Placental pericyte (primary cell): ENCODE measurements at places on chromosomes 6 and 20. TPM values are rescaled to one million over a fixed set of nuclear protein-coding genes. Genes with fewer than 3 reads are reported as not detected.

EPHA7 gene
- total RNA-seq = under 0.01 and 1.9 TPM in 2 replicates

FBXO9 gene
- total RNA-seq = 32.1 and 42.0 TPM in 2 replicates

FAM162B gene
- total RNA-seq = 25.5 TPM in 1 of 2 replicates, not detected in the other

BTN1A1 gene
- not detected in 2 replicates for total RNA-seq

DLL1 gene
- 0.22 and 0.86 TPM in 2 replicates for total RNA-seq

TFAP2C gene
- total RNA-seq = 0.44 and 27.3 TPM in 2 replicates

COL9A3 gene
- 0.43 TPM in 1 of 2 replicates, not detected in the other for total RNA-seq

F13A1 gene
- total RNA-seq = under 0.01 and 1.0 TPM in 2 replicates

CFB gene
- total RNA-seq = 2.3 and 62.8 TPM in 2 replicates

THBD gene
- 0.44 and 7.9 TPM in 2 replicates for total RNA-seq

FOXC1 gene
- 0.22 and 1.0 TPM in 2 replicates for total RNA-seq

C20orf141 gene
- total RNA-seq = not detected in 2 replicates

PEX7 gene
- 7.0 and 10.2 TPM in 2 replicates for total RNA-seq

DNAH8 gene
- total RNA-seq = 1.5 and 2.4 TPM in 2 replicates

GABRR1 gene
- total RNA-seq = not detected in 2 replicates

BEND3 gene
- 2.8 and 4.6 TPM in 2 replicates for total RNA-seq

SLC2A10 gene
- total RNA-seq = 40.5 and 61.7 TPM in 2 replicates

TDRD6 gene
- under 0.01 TPM in 2 replicates for total RNA-seq

ROS1 gene
- total RNA-seq = under 0.01 TPM in 2 replicates

HLA-DRA gene
- total RNA-seq = 0.22 and 0.72 TPM in 2 replicates

METTL24 gene
- not detected in 2 replicates for total RNA-seq

HMGCLL1 gene
- not detected in 2 replicates for total RNA-seq

PPP1R16B gene
- total RNA-seq = 0.14 TPM in 1 of 2 replicates, not detected in the other

CASS4 gene
- total RNA-seq = under 0.01 and 8.9 TPM in 2 replicates

PRICKLE4 gene
- 0.66 and 0.86 TPM in 2 replicates for total RNA-seq

ROMO1 gene
- 97.2 and 102 TPM in 2 replicates for total RNA-seq

NKX2-2 gene
- total RNA-seq = not detected in 2 replicates

OLIG3 gene
- not detected in 2 replicates for total RNA-seq

RNASET2 gene
- total RNA-seq = 13.9 and 28.9 TPM in 2 replicates

XKR7 gene
- not detected in 2 replicates for total RNA-seq

SRSF12 gene
- under 0.01 TPM in 1 of 2 replicates, not detected in the other for total RNA-seq

SOX18 gene
- 0.43 TPM in 1 of 2 replicates, not detected in the other for total RNA-seq

CD93 gene
- 0.43 TPM in 1 of 2 replicates, not detected in the other for total RNA-seq

MYBL2 gene
- total RNA-seq = 1.3 and 34.4 TPM in 2 replicates

PTCRA gene
- not detected in 2 replicates for total RNA-seq

PERP gene
- total RNA-seq = 10.7 and 18.6 TPM in 2 replicates

RIPPLY2 gene
- not detected in 2 replicates for total RNA-seq

HSPA1L gene
- 0.72 and 0.88 TPM in 2 replicates for total RNA-seq

SLC17A2 gene
- total RNA-seq = not detected in 2 replicates

HSPA1A gene
- total RNA-seq = 81.4 and 101 TPM in 2 replicates

ASXL1 gene
- 39.8 and 63.6 TPM in 2 replicates for total RNA-seq

TMEM244 gene
- total RNA-seq = 1.3 TPM in 1 of 2 replicates, not detected in the other

DEF6 gene
- 0.22 and 0.57 TPM in 2 replicates for total RNA-seq

FAM83B gene
- 0.44 and 0.86 TPM in 2 replicates for total RNA-seq

B3GALT4 gene
- total RNA-seq = 2.4 and 2.6 TPM in 2 replicates

MKKS gene
- 5.3 and 7.9 TPM in 2 replicates for total RNA-seq

SPACA1 gene
- not detected in 2 replicates for total RNA-seq

TCP11 gene
- 0.66 and 0.72 TPM in 2 replicates for total RNA-seq

TFEB gene
- total RNA-seq = 4.8 and 6.2 TPM in 2 replicates

FAM83C gene
- total RNA-seq = not detected in 2 replicates

BHLHE23 gene
- total RNA-seq = not detected in 2 replicates

PRSS35 gene
- total RNA-seq = 0.44 and 0.72 TPM in 2 replicates

CST1 gene
- 2.0 and 75.0 TPM in 2 replicates for total RNA-seq

SLC35F1 gene
- total RNA-seq = under 0.01 TPM in 1 of 2 replicates, not detected in the other

BTNL2 gene
- total RNA-seq = not detected in 2 replicates

TMX4 gene
- total RNA-seq = 34.9 and 78.3 TPM in 2 replicates

RUNX2 gene
- total RNA-seq = 9.0 and 18.3 TPM in 2 replicates

TRIM38 gene
- 9.2 and 9.4 TPM in 2 replicates for total RNA-seq

ZNF512B gene
- total RNA-seq = 10.9 and 16.0 TPM in 2 replicates
